ENCODE measurements at places on chromosomes 4 and X.

- DNase-seq: no peak
Measured at GRCh38 chrX:70436343-70436742, 8.3 kb upstream of the DLG3 start.

- peak; percentile 77 for DNase-seq
Measured at GRCh38 chr4:3044870-3045819, 29.2 kb downstream of the HTT-AS start.

DNA sequence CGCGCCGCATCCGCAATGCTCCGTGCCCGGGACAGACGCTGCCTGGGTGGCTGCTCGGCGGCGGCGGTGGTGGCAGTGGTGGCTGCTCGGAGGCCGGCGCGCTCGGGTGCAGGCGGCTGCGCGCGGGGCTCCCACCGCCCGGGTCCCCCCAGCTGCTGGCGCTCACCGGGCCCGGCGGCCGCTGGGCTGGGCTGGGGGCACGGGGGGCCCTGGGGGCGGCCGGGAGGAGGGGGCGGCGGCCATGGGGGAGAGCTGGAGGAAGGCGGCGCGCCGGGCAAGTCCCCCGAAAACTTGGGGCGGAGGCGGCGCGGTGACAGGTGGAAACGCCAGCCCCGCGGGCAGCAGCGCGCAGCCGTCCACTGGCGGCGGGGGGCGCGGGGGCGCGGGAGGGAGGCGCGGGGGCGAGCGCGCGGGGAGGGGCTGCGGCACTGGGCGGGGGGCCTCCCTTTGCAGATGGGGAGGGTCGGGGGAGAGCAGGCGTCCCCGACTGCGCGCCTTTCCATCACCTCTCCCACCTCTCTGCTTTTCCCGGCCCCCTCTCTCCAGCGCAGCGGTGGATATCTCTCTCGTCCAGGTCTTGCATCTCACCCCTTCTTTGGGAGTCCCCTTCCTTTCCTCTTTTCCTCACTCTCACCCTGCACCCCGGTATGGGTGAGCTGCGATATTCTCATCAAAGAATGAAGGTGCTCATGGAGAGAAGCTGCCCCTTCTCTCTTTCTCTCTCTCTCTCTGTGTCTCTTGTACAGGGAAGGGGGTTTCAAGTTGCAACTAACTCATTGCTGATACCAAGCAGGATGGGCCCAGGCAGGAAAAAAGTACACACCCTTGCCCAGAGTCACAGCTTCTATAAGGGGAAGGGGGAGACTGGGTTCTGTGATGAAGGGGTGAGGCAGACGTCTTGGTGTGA, 83.7 kb upstream of the DHRSX start:
- DNase-seq: no peak

DNA sequence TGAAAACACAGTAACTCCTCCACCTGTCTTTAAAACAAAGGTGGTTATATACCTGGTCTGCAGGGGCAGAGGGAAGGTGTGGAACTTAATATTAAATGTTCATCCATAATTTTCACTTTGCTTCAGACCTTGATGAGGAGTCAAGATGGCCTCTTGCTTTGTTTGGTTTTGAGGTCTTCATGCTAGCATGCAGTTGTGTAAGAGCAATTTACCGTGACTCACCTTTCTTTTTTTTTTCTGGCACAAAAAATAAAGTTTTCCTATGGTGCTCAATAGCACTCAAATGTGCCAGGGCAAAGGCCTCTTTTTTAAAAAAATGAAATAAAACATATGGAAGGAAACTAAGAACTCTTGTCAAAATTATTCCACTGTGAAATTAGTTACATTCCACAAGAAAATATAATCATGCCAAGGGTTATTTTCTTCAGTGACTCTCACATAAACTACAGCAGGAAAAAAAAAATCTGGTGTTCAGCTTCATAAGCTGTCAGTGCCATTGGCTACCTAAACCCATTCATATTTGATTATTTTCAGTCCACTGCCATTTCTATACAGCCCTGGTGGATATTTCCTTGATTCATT, 128.2 kb downstream of the SLC7A11 start:
- DNase-seq: no peak

DNA sequence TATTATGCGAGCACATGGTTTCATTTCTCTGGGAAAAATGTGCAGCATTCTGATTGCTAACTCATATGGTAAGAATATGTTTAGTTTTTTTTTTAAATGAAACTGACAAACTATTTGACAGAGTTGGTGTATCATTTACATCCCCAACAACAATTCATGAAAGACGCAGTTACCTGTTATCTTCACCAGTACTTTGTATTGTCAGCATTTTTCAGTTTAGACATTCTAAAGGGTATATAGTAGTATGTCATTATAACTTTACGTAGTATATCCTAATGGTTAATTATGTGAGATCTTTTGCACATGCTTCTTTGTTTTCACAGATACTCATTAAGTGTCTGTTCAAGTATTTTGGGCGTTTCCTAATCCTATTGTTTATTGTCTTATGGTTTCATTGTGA, 891.1 kb upstream of the AGA start:
- no peak for DNase-seq

DNA sequence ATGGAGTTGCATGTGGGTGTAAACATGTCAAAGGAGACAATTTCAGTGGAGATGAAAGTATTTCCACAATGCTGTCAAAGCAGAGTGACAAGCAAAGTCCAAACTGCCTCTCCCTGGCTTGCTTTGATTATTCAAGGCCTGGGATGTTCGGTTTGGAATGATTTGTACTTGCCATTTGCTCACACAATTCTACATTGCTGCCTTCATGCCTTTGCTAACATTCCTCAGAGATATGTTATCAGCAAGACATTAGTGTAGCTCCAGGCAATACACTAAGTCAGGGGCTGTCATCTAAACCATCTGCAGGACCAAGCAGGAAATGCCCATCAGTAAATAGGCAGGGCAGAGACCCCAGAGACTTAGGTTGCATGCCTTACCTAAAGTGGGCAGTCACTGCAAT, 79.6 kb upstream of the C1QTNF7 start:
- DNase-seq: no peak

GRCh38 chr4:187615972-187616371, 379.6 kb upstream of the ZFP42 start:
- DNase-seq: no peak

DNA sequence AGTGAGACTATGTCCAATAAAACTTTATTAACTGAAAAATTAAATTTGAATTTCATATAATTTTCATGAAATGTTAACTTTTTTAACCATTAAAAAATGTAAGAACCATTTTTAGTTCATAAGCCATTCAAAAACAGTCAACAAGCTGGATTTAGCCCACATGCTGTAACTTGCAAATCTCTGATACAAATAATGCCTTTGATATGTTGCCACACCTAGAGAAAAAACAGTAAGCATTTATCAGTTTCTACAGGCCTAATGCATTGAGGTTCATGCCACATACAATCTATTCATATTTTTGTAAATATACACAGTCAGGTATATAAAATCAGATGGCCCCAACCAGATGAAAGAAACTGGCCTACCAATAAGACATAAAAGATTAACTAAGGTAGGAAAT, 52.8 kb downstream of the LCORL start:
- no peak for DNase-seq

GRCh38 chr4:107046261-107046660, 10.1 kb upstream of the DKK2 start:
- no peak for DNase-seq

DNA sequence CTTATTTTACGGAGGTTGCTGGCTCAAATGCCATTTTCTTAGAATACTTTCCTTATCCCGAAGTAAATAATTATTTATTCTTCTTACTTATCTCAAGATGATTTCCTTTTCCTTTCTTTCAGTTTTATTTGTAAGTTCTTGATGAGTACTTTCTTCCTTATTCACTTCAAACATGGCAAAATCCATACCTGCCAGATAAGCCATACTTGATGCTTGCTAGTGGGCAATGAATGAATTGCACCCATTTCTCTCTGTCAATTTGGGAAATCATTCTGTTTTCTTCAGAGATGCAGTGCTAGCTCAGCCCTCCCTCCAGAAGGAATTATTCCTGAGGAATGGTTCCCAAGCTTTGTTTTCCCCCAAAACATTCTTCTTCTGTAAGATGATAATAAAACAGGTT, 598.3 kb downstream of the SPRY1 start:
- peak; percentile 4 for DNase-seq

DNA sequence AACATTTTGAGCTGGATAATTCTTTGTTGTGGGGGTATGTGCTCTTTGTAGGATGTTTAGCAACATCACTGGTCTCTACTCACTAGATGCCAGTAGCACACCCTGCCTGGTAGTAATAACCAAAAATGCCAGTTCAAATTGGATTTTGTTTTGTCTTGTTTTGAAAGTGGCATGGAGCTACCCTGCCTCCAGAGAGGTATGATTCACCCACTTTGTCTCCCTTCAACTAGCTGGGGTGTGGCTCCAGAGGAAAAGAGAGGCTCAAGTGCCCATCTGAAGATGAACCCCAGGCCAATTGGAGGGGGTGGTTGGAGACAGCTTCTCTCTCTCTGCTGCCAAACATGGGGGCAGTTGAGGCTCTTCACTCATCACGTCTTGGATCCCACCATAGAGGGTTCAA, 34.5 kb downstream of the NIPAL1 start:
- DNase-seq: no peak

DNA sequence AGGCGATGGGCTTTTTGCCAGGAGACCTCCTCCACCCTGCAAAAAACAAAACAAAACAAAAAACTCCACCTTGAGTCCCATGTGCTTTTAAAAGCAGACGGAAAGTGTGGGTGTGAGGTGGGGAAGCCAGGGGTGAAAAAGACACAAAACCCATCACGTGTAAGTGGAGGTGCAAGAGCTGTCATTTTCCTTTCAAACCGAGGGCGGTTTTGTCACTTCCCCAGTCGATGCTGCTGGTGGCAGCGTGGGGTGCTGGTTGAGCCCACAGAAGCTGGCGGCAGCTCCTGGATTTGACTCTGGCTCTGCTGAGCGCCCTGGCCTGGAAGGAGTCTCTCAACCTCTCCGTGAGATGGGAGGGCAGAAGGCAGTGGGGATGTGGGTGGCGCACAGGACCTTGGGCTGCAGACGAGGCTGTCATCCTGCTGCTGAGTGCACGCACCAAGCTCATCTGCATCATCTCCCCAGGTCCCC, 110.0 kb downstream of the PSAPL1 start:
- peak; percentile 8 for DNase-seq

GRCh38 chrX:107537815-107538214, 88.4 kb downstream of the FRMPD3 start:
- DNase-seq: peak; percentile 32

DNA sequence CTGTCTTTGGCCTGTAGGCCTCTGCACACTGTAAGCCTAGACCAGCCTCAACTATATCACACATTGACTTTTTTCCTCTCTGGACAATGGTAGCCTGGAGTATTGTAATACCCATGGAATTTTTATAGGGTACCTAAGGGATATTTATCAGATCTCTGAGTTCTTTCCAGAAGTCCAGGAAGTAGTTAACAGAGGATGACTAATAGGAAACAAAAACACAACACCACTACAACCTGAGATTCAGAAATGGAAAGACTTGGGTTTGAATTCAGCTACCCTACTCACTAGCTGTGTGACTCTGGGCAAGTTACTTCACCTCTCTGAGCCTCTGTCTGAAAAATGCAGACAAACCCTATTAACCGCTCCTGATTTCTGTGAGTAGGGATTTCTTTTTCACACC, 7.7 kb upstream of the STX18 start:
- DNase-seq: no peak

DNA sequence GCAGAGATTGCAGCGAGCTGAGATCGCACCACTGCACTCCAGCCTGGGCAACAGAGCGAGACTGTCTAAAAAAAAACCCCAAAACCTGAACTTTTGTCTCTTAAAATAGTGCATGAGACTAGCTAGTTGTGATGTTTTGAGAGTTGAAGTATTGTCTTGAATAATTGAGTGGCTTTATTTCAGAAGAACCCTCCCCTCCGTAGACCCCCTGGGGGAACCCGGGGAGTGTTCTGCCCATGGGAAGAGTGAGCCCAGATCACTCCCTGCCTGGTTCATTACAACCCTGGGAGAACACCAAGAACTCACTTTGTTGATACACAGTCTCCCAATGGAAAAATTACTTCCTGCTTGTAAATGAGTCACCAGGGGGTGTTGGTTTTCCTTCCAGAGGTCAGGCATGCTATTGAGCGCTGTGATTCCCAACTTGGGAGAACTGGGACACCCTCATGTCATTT, 65.3 kb upstream of the SHISA3 start:
- no peak for DNase-seq

DNA sequence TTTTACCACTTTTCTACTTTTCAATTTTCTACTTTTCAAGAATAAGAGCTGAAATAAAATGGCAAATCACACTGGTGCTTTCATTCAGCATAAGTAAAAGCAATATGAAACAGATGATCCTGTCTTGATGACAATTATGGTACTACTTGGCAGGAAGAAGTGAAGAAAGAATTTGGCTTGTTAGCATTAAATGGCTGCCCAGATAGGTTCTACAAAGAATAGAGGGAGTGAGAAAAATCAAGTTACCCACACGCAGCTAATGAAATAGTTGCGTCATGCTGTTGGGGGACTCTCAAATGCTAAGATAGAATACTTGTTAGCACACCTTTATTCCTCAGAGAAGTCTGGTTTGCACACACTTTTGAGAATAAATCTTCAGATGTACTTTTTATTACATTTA, 12.5 kb upstream of the LCORL start:
- no peak for DNase-seq

GRCh38 chr4:164876700-164877324, at the start of gene APELA:
TSS of gene APELA (plus strand) at chr4:164877178. CDS start at chr4:164877332, 154 bp downstream.
- DNase-seq: no peak

- no peak for DNase-seq
Measured at GRCh38 chrX:21151051-21151450, 223.2 kb upstream of the CNKSR2 start.

DNA sequence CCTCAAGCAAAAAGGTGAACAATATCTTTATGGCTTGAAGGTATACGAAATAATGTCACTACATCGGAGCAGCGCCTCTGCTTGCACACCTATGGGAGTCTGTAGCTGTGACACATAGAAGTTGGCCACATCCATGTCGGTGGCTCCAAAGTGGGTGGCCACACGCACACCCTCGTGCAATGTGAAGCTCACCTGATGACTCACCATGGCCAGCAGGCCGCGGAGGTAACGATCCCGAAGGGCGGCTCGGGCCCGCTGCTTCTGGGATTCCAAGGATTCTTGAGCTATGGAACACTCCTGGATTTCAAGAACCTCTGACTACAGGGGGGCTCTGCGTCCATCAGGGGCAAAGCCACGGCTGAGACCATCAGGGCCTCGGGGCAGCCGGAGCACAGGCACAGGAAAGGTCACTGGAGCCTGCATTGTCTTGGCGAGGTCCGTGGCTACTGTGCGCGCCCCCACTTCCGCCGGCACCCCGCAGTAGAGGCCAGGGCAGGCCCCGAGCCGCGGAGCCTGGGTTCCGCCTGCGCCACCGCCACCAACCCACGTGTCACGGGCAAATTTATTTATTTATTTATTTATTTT, 25.2 kb downstream of the NYX start:
- DNase-seq: no peak

GRCh38 chr4:163109967-163110366, 56.7 kb downstream of the NAF1 start:
- no peak for DNase-seq

GRCh38 chrX:38055170-38055847, 49.0 kb downstream of the SYTL5 start:
- no peak for DNase-seq

DNA sequence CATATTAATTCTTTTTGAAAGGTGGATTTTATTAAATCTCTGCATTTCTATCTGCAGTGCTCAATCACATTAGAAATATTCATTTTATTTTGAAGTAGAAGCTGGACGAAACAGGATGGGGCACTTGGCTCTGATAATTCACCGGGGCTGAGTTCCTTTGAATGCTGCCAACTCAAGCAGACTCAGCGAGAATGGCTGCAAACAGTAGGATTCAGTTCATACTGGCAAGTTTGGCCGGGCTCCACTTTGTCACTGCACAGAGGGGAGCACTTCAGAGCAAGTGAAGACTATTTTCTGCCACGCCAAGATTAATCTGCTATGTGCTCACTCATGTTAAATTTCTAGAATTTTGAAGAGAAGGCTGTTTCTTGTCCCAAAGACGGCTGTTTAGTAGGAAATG, 30.7 kb upstream of the KLHL8 start:
- DNase-seq: no peak

All from Jurkat, Clone E6-1 (cell line).